ENCODE measurements at places on chromosomes 11 and 22.

DNA sequence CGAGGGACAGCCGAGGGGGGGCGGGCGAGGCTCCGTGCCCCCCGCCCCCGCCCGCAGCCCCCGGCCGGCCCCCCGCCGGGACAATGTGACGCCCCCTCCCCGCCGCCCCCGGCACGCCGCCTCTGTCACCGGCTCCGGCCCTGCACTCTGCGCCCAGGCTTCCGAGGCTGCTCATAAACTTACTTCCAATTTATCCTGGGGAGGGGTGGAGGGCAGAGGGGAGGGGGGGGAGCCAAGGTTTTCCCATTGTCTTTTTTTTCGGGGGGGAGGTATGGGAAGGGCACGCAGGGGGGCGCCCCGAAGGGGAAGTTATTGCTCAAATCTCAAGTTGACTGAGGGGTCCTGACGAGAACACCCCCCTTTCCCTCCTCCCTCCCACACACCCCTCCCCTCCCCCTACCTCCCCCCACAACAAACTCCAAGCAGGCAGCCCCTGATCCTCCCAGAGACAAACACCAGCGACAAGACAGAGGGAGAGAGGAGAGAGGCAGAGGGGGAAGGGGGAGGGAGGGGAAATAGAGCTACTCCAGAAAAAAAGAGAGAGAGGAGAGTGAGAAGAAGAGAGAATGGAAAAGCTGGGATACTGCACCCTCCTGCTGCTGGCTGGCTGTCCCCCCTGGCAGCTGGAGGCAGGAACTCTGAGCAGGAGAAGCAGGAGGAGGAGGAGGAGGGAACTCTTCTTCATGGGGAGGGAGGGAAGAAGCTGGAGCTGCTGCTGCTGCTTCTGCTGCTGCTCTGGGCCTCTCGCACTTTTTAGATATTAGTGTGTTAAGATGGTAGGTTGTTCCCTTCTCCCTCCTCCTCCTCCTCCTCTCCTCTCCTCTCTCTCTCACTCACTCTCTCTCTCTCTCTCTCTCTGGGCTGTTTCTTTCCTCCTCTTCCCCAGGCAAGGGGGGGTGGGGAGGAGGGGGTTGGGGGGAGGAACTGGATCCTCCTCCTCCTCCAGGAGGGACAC, 631 bp downstream of the PHF21A start:
- peak; percentile 70 for DNase-seq

- no peak for DNase-seq
These were observed 22.2 kb downstream of the OR51V1 start for GRCh38 chr11:5178046-5178837.

DNA sequence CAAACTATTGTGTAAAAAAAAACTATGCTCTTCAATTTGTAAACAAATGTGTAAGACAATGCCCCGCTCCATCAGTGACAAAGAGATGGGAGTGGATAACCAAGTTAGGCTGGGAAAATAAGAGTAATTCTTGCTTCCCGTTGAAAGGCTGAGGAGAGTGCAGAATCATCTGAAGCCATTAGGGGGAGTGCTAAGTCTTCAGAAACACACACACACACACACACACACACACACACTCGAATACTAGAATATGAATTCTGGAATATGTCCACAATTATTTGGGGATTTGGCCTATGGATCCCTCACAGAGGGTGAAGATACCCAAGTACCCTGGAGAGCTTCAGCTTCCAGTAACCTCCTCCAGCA, 27.8 kb upstream of the ROBO3 start:
- DNase-seq, result peak; percentile 51

GRCh38 chr11:20669820-20670684, 666 bp downstream of the NELL1 start:
- peak; percentile 16 for DNase-seq
